ENCODE measurements at places on chromosomes 2 and 18.
A peak's percentile ranks its signal among the peaks of the same experiment; 100 is the strongest.

DNA sequence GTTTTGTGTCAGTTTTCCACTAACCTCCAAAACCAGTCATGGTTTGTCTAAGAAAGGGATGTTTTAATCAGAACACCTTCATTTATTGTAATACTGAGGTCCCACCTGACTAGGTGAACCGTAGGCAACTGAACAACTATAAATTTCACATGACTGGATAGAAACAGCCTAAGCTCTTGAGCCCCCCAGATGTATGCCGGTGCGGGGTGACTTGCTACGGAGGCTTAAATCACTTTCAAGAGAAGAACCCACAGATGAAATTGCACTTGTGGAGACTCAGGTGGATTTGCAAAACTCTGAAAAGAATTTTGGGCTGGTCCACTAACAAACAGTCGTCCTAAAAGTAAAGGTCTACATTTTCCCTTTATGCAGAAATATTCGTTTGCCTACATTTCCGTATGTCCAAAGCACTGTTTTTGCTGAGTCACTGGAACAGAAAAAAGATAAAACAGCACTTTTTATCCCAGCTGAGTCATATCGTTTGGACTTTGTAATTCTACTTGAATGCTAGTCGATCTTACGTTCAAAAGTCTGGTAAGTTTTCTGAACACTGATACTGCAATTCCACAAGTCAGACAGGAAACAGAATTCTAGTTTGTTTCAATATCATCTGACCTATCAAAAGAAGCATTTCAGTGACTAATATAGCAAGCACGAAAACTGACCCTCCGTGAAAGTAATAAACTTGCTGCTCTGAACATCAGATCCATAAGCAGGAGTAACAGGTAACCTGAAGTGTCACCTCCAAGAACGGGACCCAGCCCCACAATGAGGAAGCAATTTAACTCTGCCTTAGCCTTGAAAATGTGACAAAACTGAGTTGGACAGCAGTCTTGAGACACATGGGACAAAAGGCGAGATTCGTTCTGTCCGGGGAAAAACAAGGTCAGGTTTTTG is 18.1 kb downstream of the ZNF516 start:
- peak; percentile 82 for DNase-seq

DNA sequence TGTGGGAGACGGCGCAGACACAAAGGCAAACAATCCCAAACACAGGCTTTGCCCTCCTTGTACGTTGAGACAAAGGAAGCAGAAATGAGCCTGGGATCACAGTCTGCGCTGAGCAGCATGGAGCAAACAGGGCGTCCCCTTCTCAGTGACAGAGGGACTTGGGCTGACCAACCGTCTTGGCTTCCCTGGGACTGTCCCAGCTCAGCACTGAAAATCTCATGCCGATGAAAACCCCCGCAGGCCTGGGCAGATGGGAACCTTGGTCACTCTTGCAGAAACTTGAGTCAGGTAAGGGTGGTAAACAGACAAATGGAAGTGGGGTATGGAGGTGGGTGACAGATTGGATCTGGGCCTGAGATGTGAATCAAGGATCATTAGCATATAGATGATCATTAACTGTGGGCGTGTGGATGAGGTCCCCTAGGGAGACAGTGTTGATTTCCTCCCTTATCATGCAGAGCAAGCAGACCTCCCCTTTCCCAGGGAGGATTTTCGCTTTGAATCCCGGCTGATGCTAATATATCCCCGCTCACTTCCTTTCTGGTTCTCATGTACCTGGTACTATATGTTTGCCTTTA is 19.1 kb upstream of the SH3BP4 start:
- no peak for DNase-seq

DNA sequence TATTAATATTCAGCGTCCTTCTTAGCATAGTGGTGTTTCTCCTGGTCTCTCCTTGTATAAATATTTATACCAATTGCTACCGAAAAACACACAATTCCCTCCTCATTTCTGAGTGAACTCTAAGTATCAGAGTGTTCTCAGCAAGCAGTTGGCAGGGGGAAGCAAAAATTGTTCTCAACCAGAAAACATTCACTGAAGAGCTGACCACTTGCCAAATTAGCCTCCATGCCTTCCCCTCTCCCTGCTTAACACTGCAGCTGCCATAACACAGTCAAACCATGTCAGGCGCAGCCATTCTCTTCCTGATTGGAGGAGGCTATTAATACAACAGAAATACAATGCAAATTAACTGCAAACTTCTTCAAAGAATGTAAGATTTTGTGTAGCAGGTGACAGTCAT is 105.0 kb downstream of the COL6A3 start:
- DNase-seq: no peak

GRCh38 chr2:196259507-196260481 is 88.4 kb upstream of the STK17B start:
- peak; percentile 71 for DNase-seq

DNA sequence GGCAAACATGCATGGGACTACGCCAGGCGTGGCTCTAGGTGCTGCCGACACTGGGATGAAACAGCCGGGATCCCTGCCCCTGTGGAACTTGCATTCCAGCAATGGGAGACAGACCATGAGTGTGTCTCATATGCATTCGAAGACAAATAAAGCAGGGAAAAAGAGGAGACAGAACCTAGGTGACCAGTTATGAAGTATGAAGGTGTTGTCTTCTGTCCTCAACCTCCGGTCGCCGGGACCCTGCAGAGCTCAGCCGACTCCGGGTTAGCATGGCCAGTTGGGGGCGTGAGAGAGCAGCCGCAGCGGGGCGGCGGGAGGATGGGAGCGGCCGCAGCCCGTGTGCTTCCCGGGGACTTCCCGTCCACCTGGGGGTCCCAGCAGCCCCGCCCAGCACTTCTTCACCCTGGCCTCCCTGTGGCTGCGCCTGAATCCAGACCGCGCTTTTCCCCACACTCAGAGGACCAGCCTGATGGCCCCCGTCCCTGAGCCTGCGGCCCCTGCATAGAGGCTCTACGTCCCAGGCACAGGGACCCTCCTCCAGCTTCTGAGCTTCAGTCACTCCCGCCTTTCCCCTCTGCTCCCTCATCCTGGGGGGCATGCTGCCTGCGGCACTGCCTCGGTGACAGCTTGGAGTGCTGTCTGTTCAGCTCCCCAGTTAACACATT is 11.4 kb downstream of the ID2 start:
- no peak for DNase-seq

DNA sequence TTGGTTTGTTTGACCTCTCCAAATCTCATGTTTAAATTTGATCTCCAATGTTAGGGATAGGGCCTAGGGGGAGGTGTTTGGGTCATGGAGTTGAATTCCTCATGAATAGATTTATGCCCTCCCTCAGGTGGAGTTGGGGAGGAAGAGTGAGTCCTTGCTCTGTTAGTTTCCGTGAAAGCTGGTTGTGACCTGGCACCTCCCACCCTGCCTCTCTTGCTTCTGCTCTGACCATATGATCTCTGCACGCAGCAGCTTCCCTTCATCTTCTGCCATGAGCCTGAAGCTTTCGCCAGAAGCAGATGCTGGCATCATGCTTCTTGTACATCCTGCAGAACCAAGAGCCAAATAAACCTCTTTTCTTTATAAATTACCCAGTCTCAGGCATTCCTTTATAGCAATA is 231.6 kb upstream of the ERBB4 start:
- DNase-seq: no peak

GRCh38 chr2:236765478-236765877 is 195.9 kb downstream of the ACKR3 start:
- DNase-seq: no peak

DNA sequence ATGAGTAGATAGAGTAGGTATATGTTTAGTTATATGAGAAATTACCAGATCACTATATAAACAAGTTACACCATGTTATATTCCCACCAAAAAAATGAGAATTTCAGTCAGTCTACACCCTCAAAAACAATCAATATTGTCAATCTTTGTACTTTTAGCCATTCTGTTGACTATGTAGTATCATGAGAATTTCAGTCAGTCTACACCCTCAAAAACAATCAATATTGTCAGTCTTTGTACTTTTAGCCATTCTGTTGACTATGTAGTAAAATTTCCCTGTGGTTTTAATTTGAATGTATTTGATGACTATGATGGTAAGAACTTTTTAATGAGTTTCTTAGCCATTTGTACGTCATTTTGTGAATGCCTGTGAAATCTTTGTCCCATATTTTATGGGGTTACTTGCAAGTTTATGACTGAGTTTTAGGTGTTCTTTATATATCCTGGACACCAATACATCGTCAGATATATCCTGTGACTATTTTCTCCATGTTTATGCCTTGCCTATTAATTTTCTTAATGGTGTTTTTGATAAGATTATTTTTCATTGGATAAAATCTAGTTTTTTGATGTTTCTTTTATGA is 528.4 kb upstream of the SPHKAP start:
- DNase-seq: no peak

GRCh38 chr2:31811482-31811881 is 199.3 kb downstream of the MEMO1 start:
- no peak for DNase-seq

DNA sequence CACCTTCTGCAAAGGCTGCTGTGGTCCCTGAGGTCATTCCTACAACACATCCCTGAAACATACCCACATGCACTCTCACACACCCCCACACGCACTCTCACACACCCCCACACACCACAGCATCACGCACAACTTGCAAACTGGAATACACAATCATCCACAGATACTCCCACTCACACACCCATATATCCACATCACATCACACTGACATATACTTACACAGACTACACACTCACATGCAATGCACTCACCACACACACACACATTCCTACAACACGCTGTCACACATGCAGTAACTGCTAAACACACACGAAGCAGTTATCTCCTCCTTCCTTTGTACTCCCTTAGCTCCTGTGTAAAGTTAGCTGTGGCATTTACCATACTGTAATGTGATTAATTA is 57.1 kb upstream of the PKDCC start:
- peak; percentile 64 for DNase-seq

DNA sequence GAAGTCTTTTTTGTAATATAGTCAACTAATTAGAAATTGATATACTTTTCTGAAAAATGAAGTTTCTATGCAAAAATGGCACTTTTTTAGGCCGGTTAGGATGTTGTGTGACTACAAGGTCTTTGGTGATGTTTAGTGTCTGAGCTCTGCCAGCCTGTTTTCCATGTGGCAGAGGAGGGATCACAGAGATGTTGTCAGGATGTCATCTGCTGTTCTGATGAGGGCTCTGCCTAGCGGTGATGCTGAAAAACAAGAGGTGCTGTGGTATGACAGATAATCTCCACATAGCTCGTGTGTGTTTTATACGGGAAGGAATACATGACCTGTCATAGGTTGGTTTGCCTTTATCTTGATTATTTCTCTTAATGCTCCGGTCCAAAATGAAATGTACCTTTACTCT is 12.0 kb upstream of the IAH1 start:
- DNase-seq: no peak

GRCh38 chr18:62524440-62525200 is 1.8 kb downstream of the ZCCHC2 start:
- DNase-seq: peak; percentile 39

DNA sequence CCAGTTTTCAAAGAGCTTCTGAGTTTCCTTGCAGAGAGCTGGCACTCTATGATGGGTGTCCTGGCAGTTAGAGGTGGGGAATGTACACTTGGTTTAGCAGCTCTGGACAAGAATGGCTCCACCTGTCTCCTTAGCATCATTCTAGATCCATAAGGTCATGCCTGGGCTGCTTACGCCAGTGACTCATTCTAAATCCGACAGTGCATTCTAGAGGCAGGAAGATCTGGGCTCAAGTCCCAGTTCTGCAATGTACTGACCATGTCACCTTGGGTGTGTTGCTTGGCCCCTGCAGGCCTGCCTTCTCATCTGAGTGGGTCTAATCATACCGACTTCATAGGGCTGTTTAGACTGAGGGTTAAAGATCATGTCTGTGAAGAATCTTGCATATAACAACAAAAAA is 46.5 kb downstream of the PTGR3 start:
- no peak for DNase-seq

DNA sequence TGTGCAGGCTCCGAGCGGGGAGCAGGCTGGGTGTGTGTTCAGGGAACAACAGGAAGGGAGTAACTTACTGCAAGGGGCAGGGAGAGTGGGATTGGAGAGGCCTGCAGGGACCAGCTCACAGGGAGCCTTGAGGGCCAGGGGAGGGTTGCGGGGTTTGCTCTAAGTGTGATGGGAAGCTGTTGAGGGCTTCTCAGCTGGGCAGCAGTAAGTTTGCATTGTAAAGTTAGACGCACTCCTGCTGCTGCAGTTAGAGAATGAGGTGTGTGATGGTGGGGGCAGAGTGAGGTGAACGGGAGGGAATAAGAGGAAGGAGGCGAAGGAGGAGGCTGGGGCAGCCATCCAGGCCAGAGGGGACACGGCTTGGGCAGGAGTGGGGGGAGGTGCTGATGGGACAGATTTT is 53.4 kb downstream of the BOLA3 start:
- no peak for DNase-seq

Measured in fibroblast of skin of back (primary cell).